Stimulated activated naive CD4-positive, alpha-beta T cell (primary cell): ENCODE measurements at places on chromosomes 6 and 20.

DNA sequence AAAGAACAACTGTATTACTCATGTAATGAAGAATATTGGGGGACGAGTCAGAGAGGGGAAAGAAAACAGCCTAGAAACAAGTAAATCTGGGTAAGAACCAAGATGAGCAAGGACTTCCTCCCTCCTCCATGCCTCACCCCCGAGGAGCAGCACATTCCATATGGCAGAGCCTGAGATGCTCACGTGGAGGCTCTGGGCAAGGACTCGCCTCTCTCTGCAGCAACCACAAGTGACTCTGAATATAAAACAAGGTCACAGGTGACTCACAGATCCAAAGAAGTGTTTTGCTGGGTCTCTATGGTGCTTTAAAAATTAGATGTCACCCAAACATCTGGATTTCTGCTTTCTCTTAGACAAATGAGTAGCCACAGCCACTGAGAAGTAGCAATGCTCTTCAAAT, 453.0 kb upstream of the SULF2 start:
- no peak for DNase-seq

DNA sequence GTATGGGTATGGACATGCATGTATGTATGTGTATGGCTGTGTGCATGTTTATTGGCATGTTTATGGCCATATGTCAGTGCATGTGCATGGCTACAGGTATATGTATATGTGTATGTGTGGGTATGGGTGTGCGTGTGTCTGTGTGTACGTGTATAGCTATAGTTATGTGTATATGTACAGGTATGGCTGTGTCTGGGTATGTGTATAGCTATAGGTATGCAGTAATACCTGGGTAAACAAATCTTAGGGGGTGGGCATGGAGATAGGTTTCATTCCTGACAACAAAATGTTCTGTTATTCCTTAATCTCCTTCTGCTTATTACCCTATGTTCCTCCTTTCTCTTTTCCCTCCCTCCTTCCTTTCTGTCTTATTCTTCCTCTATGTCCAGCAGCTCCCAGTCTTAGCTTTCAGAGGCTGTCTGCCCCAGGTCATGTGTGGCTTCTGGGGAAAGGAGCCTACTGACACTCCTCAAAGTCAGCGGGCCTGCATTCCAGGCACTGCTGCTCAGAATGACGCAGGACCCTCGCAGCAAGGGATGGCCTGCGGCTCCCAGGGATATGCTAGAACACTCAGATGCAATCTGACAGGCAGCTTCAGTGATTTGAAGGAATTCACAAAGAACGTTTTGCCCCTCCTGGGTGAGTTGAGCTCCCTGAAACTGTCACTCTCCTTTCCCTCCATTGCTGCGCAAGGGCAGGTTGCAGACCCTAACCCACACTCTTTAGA, 139.3 kb upstream of the PHACTR1 start:
- DNase-seq: no peak

GRCh38 chr20:60361761-60362395, 403.7 kb downstream of the CDH26 start:
- DNase-seq: no peak

DNA sequence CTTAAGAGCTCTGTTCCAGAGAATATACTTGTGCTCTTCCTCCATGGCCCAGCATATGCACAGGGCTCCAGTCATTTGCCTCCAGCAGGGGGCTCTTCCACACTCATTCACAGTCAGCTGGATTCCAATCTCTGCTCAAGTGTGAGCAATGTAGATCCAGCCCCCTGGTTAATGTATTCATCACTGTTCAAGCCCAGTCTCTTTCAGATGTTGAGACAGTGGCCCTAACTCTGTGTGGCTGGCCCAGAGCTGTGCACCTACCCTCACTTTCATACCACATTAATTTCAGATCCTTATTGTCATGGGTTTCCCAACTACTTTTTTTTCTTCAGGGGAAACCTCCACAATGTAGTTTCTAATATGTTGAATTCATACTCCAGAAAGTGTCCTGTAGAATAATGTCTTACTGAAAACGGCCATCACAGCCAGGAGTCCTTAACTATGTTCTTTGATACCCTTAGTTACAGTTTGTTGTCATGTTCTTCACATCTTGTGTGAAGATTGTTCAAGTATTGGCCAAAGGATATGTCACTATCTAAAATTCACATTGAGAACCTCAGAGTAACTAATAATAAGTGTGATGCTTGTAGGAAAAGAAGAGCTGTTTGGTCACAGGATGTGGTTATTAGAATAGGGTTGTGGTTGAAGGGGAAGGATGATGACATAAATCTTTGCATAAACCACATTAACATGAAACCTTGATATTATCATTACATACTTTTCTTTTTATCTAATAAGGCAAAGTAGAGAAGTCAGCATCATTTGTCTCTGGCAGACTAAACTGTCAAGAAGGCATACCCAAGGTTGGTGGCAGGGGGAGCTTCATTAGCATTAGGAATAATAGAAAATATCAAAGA, 14.4 kb upstream of the HLA-DQA1 start:
- DNase-seq: peak; percentile 79

DNA sequence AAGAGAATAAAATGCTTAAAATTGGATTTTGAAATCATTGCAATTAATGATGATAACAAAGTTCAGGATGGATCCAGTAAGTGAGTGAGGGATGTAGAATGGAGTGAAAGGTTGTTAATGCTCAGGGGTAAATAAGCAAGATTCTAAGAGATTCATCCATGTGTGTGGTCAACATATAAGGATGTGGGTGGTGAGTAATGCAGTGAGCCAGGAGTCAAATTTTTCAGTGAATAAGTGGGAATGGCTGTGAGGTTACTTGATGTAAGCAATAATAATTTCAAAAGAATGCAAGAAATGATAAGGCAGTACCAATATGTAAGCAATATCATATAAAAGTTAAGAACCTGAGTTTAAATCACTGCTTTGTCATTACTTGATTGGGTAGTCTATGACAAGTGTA, 207.5 kb upstream of the ADGRB3 start:
- no peak for DNase-seq

- DNase-seq: no peak
Measured at GRCh38 chr6:146857980-146858347, 259.2 kb downstream of the ADGB start.

- DNase-seq: no peak
Measured at GRCh38 chr6:73152966-73153757, 72.1 kb downstream of the KHDC1L start.

DNA sequence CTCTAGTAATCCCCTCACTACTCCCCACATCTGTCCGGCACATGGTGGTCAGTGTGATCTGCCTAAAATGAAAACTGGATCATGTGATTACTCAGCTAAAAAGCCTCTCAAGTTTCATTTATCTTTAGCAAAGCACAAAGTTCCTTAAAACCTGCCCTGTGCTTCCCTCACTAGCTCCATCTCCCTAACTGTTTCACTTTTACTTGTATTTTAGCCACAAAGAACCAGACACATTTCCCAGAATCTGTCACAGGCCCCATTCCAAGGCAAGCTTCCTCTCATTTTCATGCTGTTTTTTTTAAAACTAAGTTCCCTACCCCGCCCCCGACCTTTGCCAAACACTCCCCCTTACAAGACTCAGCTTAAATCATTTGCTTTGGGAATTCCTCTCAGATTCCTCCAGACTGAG, 8.9 kb upstream of the IGF2R start:
- DNase-seq: no peak

- no peak for DNase-seq
Measured at GRCh38 chr6:39493174-39493573, 170.7 kb upstream of the KCNK16 start.

- no peak for DNase-seq
Measured at GRCh38 chr20:57712341-57712740, 2.5 kb upstream of the PMEPA1 start.

DNA sequence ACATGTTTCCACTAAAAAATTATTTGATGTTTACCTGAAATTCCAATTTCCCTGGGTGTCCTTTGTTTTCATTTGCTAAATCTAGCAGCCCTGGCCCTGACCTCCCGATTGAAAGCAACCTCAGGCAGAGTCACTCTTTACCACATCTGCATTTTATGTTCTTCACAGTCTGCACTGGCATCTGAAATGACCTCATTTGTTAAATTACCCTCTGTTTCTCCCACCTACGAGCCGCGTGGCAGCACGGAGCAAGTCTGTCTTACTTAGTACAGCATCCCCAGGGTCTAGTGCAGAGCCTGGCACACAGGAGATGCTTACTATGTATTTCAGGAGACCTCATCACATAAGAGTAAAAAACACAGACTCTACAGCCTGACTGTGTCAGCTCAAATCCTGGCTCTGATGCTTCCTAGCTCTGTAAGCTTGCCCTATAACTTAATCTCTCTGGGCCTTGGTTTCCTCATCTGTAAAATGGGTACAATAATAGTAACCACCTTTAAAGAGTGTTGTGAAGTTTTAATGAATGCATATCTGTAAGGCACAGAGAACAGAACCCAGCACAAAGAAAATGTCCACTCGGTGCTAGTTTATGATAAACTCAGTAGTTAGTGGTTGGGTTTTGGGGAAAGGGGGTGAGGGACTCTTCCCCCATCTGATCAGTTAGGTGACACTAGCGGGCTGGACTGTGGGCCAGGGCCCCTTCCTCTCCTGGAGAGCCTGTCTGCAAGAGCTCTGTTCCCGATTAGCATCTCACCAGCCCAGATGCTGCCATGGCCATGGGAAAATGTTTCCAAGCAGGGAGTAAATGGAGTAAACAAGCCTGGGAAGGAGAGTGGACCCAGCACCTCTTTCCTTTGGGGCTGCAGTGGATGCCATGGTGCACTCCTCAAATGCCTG, 88.2 kb downstream of the PREX1 start:
- no peak for DNase-seq

GRCh38 chr6:122075917-122076316, 323.5 kb upstream of the HSF2 start:
- no peak for DNase-seq

DNA sequence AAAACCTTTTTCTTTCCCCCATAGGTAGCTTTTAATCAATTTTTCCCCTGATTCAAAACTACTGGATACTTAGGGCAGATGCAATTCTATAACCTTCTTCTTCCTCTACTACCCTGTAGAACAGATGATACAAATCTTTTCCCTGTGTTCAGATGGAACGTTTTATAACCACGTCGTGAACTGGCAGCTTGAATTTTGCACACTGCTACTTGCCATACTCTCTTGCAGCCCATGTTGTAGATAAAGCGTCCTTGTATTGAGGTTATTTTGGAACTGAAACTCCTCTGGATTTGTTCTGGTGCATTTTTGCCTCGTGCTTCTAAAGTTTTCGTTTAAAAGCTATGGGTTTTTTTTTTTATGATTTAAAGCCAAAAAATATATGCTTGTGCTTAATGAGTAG, 440.2 kb downstream of the RFPL4B start:
- no peak for DNase-seq

DNA sequence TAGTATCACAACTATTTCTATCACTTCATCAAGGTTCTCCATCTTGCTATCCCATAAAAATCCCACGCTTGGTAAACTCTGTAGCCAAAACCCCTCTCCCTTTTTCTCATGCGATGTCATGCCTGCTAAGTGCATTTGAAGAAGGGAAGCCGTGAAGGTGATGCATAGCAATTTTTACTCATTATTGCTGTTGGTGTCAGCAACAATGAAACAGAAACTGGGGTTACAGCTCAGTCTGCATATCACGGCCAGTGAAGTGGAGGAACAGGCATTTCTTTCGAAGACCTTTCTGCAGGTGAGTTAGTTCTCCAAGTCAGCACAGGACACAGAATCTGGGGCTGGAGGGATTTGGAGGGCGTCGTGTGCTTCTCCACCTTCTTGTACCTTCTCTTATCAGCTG, 5.8 kb downstream of the UNC93A start:
- no peak for DNase-seq

- DNase-seq: peak; percentile 22
Measured at GRCh38 chr6:55604021-55604420, 25.0 kb upstream of the HMGCLL1 start.

DNA sequence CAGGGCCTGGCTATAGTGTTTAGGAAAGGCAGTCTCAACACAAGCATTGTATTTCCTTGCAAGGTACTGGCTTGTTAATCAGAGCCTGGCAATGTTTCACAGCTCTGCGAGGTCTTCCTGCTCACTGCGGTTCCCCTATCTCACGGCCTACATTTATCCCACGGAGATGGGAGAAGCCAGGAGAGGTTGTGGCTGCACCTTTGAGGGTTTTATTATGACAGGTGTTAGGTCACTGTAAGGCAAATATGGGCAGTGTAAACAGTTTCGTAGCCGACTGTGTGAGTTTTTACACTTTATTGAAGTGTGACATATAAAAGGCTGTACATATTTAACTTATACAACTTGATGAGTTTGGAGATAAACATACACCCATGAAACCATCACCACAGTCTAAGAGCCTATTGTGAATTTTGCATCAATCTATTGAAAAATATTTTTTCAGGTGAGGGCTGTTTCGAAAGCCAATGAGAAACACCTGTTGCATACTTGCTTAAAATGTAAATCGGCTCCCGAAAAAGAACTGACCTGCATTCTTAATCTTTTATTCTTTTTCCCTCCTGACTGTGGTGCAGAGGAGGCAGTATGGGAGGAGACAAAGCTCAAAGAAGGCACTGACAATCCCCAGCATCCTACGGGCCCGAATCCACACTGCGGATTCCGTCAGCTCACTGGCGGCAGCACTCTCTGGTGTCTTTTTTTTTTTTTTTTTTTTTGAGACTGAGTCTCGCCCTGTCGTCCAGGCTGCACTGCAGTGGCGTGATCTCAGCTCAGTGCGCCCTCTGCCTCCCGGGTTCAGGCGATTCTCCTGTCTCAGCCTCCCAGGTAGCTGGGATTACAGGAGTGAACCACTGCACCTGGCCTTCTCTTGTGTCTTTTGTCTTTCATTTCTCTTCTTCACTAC, 7.5 kb upstream of the RBM38 start:
- DNase-seq: no peak

GRCh38 chr6:32642720-32643106, 5.5 kb downstream of the HLA-DQA1 start:
- no peak for DNase-seq

DNA sequence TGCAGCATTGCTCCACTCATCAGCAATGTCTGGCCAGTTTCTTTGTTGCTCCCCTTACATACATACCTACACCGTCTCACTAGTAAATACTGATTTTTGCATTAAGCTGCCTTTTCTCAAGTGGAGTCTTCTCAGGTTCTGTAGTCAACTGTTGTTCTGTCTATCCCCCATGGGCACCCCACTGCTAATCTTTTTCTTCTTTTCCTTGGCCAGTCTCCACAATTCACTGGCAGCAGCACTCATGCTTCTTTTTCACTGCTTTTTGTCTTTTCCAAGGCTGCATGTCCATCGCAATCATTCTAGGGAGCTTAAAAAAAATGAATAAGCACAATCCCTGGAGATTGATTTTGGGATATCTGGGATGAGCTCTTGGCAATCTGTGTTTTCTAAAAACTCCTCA, 10.3 kb upstream of the ERVFRD-1 start:
- DNase-seq: no peak

- no peak for DNase-seq
Measured at GRCh38 chr6:79707621-79708020, 76.5 kb downstream of the SH3BGRL2 start.
